ENCODE measurements at places on chromosomes 2 and 18.

DNA sequence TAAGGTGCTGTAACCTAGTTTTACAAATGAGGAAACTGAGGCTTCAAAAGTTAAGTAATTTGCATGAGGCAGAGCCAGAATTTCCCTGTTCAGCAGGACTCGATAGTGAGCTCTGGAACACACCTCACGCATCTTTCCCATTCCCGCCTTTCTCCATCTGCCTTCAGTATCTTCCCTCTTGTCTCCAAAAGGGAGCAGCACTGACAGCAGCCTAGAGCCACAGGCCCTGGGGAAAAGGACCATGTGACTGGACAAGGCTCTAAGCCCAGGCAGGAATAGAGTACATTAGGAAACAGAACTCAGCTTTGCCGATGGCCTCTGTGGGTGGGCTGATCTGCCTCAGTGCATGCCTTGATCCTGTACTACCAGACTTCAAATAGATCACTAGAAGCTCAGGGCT is 21.5 kb downstream of the GPR155 start:
- DNase-seq = no peak

- no peak for DNase-seq
Measured at GRCh38 chr2:16081316-16082200, 141.2 kb downstream of the MYCN start.

DNA sequence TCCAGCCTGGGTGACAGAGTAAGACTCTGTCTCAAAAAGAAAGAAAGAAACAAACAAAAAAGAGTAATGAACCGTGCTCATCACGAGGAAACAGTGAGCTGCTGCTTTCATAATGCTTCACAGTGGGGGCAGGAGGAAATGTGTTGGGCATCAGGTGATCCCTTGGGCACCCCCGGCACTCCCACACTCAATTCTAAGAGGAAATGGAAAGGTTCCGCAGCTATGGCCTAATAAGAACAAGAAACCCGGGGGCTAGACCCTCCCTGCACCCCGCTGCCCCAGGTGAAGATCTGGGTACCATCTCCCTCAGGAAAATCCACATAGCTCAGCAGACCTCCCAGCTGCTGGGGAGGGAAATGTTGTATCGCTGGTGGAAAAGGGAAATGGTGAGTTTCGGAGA is 118.9 kb downstream of the LPIN1 start:
- DNase-seq = no peak

DNA sequence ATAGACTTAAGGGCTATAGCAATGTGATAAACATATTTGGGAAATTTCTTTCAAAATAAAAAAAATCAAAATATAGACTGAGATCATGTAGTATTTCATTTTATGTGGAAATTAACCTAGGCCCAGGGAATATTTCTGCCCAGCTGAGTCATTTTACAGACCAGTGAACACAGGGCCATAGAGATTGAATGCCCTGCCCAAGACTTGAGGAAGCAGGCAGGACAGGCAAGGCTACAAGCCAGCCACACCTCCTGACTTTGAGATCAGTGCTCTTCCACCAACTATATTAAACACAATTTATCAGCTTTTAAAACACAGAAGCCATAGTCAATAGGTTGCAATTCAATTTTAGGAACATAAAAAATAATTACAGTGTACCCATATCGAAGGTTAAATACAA is 12.9 kb downstream of the CCDC148 start:
- DNase-seq = no peak

GRCh38 chr2:162524192-162524591 is 180.3 kb downstream of the GCA start:
- no peak for DNase-seq

DNA sequence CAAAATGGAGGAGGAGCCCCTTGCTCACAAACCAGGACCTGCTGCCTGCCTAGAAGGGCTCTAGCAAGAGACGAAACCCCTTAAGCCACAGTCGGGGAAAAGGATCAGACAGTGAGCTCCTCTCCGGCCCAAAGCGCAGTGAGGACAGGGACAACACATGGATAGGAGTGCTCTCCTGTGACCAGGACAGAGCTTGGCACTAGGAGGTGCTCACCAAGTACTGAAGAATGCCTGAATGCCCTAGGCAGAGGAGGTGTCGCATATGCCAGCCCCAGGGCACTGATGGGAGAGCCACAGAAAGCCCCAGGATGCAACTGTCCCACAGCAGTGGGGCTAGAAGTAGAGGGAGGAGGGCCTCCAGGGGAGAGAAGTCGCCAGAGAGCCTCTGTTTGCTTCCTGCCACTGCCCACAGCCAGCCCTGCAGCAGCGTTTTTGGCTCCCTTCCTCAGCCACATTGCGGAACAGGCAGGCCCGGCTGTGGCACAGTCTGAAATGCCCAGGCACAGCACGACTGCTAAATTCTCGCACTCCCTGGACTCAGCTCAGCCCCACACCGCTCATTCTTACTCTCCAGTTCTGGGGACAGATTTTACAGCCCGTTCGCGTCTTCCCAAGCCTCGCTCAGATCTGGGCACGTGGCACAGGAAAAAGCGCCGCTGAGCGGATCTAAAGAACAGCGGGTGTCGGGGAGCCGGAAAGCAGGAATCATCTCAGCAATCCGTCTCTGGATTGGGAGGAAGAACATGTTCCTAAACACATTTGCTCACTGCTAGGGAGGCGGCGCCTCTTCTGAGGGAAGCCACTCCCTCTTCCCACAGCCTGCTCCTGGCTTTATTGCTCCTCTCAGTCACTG is 98.7 kb upstream of the POU3F3 start:
- peak; percentile 24 for DNase-seq

DNA sequence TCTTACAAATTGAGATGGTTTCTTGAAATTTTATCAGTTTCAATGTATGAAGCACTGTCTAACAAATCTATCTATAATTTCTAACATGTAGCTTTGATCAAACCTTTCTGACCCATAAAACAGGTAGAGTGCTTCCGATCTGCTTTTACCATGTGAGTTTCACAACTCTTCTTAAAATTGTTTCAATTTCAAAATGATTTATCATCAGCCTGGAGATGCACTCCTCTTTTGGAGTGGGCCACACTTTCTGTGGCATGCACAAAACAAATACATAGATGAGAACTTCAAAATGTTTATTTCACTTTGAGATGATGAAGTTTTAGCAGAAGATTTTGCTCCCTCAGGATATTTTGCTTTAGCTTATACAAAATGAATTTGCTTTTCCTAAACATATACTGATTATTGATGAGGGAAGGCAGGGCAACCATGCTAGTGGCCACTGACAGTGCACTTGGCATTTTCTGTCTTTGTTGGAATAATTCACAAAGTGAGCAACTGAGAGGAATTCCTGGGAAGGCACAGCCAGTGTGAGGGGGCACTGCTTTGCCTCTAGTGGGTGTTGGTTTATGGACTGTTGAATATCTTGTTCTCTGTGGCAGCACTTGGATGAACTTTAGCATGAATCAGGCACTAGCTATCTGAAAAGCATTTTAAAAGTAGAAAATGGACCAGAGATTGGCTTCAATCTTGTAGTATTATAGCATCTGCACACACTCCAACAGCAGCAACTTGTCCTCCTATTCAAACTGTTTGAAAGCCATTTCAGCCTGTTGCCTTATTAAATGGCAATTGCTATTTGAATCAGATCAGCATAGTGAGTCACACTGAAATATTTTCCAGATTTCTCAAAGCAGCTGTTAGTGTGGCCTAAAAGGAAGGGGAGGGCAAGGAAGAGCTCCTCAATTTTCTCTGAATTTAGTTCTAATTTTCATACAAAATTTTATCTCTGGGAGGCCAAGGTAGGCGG is 193.2 kb downstream of the CCDC85A start:
- DNase-seq = no peak

GRCh38 chr2:181258720-181259119 is 198.5 kb upstream of the ITGA4 start:
- no peak for DNase-seq

DNA sequence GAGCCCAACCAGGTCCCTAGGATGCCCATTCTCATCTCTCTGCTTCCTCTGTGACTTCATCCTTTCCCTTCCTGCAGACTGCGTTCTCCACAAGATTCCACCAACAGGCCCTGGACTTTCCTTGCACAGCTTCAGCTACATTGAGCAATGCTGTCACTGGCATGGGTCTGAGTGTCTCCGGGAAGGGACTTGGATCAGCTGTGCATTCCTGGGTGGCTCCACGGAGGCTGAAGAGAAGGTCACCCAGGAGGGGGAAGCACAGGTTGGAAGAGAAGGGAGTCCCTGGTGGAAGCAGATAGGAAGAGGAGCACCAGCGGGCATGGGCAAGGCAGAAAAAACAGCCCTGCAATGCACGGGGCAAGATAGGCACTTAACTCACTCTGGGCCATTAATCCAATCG is 140.5 kb downstream of the UXS1 start:
- DNase-seq = no peak

All from left cardiac atrium (tissue), 4 donors.